ENCODE measurements at places on chromosomes 7 and 10.

DNA sequence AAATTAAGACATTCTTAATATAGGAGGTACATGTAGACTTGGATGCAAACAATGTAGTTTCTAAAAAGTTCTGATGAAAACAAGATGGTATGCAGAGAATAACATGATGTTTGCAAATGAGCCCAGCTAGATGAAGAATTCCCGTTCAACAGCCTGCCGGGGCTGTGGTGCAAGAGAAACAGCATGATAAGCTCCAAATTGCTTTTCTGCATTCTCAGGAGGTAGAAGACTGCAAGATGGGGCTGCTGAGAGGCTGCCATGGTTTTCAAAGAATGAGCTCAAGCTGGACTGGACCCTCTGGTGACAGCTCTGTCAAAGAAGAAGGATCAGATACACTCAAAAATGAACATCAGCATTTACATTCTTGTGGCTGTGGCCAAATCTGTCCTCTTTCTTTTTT, 73.4 kb upstream of the PALS2 start:
- DNase-seq, result no peak

DNA sequence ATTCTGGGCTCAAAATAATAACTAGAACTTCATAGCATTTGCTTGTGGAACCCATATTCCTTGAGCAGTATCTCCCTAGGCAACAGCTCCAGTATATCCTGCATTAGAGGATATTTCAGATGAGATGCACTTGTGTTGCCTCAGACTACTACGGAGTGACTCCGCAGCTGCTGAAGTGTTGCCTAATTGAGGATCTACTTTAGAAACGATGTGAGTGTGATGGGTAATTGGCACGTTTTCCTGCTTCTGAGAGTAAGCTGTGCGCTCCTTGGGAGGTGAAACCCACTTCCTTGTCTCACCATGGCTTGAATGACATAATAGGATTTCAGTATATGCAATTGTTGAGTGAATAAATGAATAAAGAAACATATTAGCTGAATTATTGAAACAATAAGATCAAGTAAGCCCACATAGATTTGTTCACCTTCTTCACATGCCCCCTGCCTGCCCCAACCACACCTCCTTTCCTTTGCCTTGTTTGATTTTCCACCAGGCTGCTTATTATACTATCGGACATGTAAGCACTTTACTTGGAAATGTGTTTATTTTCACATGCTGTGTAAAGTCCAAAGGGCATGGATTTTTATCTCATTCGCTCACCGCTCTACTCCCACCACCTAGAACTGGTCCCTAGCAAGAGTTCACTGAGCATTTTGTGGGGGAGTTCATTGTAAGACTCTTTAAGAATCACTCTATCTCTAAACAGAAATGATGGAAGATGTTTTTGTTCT, 303.8 kb downstream of the KCNMA1 start:
- no peak for DNase-seq

GRCh38 chr10:5467207-5467535, 32.2 kb downstream of the CALML5 start:
- no peak for DNase-seq

GRCh38 chr10:77861366-77861765, 65.2 kb downstream of the DLG5 start:
- no peak for DNase-seq

DNA sequence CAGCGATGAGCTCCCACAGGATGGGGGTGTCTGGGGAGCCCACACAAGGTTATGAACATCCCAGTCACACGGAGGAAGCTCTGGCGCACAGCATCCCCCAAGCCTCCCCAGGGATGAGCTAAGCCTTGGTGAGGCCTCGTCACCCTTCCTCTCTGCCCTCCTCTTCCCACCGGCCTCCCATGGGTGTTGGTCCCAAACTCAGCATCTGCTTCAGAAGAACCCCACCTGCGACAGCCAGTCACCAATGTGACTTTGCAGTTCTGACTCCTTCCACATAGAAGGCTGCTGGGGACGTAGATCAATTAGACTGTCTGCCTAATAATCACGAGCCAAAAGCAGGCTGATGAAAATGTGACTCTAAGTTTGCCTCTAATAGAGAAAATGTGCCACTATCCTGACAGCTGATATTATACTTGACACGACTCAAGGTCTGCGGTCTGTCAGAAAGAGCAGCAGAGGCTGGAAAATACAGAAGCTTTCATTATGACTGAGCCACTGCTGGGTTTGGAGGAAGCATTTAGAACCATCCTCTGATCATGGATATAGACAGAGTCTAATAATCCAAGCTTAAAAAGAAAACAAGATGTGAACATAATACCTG, 116.0 kb upstream of the PFKP start:
- DNase-seq, result no peak

All from T-helper 17 cell (primary cell).